ENCODE measurements at places on chromosomes 11 and 22.

DNA sequence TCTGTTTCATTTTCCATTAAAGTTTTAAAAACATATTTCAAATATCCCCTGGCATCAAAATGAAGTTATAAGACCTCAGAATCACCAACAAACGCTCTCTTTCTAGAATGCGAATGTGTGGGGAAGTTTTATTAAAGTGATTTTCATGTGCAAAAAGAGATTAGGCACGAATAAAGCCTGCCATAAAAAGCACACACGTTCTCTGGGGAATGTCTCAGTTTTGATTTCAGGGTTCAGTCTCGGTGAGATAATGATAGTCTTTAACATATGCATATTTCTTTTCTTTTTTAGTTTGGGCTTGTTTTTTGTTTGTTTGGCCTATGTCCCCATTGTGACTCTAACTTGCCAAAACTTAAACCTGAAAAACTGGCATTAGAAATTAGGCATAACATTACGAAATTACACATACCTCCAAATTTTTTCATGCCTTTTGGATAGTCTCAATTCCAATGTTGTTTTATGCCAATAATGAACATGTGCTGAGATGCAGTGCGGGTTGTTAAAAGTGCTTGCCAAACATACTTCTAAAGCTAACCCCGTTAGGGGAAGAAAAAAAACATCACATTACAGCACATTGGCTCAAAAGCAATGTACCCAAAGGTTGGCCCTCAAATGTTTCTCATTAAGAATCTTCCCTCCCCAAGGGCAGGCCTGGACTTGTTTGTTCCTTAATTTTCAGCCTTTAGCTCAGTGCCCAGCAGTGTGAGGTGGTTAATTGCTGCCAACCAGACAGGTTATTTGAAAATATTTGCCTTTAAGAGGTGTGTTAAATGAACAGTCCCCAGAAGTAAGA is 33.2 kb upstream of the FBLN1 start:
- no peak for DNase-seq

DNA sequence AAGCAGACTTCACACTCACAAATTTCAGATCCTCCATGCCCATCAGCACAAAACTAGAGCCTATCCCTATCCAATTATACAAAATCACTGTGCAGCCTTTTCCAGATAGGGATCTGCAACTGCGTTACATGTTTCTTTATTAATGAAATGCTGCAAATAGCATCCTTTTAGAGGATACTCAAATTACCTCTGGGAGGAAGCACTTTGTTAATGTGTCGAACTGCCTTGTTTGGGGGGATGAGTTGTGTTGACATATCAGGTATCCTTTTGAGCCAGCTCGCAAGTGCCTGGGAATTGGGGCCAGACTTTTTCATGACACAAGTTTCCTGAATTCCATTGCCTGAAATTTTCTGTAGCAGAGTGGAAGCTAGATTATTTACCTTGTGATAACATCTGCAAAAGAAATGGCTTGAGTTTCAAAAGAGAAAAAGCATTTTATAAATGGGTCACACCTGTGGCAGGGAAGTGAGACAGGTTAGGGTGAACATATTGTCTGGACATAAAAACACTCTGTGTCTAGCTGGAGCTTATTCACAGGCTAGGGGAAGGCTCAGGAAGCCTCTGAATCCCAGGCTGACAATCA is 299.1 kb upstream of the MTNR1B start:
- no peak for DNase-seq

GRCh38 chr22:21791635-21792625 is 56.3 kb upstream of the YPEL1 start:
- no peak for DNase-seq

DNA sequence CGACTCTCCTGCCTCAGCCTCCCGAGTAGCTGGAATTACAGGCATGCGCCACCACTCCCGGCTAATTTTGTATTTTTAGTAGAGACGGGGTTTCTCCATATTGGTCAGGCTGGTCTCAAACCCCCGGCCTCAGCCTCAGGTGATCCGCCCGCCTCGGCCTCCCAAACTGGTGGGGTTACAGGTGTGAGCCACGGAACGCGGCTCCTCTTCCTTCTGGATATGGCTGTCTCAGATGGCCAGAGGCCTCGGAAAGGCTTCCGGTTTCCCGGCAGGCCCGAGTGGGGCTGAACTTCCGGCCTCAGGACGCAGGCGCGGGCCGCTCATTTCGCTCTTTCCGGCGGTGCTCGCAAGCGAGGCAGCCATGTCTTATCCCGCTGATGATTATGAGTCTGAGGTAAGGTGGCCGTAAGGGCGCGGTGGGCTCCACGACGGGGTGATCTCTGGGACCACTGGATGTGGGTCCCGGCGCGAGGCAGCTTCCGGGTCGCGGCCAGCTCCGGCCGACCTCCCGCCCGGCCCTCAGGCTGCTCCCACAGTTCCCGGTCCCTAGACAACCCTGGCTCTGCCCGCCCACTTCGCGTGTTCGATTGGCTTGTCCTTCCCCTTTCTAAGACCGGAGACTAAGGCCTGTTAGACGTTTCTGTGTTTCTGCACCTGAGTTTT is at the start of gene EIF3L:
TSS of gene EIF3L (plus strand) at position 331 of the 663 bp plus-strand sequence. CDS start at position 362, 31 bp downstream.
- peak; percentile 84 for DNase-seq

- peak; percentile 10 for DNase-seq
Observed at GRCh38 chr11:118996926-118997626, 862 bp upstream of the CENATAC start.

DNA sequence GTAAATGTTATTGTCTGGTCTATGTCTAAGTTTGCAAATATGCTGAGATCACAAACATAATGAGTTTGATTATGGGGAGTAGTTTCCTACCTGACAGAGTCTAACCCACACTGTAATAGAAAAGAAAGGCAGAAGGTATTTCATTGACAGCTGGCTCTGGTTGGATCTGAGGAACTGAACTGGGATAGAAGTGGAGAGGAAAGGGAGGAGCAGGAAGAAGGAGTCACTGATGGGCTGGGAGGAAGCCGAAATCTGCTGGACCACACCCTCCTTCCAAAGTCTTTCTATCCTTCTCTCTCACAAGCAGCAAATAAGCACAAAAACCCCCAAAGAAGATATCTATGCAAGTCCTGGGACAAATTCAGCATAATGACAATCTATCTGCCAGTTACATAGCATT is 11.7 kb downstream of the BLID start:
- no peak for DNase-seq

- no peak for DNase-seq
Observed at GRCh38 chr22:38685761-38686160, 4.0 kb downstream of the TOMM22 start.

GRCh38 chr11:33830903-33831648 is 56.8 kb upstream of the FBXO3 start:
- DNase-seq: no peak

DNA sequence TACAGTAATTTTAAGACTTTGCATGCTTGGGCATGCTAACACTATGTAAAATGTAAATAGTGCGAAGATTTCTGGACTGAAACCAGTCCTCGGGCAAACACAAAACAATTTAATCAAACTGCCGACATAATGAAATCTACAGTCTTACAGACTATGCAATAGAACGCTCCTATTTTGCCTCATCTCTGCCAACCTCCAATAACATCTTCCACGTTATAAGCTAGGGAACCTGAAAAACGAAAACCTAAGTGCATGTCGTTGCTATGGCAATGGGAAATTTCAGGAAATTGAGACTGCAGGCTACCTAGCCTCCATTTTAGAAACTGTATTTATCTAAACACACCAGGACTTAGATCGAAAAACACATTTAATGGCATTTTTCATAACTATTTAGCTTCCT is 1.1 kb downstream of the CSTF3 start:
- no peak for DNase-seq

GRCh38 chr22:30774566-30774965 is 79.9 kb downstream of the OSBP2 start:
- DNase-seq: no peak

GRCh38 chr11:65952052-65952521 is 6.8 kb downstream of the TSGA10IP start:
- no peak for DNase-seq

GRCh38 chr11:72136684-72137262 is 1.2 kb downstream of the FOLR3 start:
- no peak for DNase-seq

DNA sequence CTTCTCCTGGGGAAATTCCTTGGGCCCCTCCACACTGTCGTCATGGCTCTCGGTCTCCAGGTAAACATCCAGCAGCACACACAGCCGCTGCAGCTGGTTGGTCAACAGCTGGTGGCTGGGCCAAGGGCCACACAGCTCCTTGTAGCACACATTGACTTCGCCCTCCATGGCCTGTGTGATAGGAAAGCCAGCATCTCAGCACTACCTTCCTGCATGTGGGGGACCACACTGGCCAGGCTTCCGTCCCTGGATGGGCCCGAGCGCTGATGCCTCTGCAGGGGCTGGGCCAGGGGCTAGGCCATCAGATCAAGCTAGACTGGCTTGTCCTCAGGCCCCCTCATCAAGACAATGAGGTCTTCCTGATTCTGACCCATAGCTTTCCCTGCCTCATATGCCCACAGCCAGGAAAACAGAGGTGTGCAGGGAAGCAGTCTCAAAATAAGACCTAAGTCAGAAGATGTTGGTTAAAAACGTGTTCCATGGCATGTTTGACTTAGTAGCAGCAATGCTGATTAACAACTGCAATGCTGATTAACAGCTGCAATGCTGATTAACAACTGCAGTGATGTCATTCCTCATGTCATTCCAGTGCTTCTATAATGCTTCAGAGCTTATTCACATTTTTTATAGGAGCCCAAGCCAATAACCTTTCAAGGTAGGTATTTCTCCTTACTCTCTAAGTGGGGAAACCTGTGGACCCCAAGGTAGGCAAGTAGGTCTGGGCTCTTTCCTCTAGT is 31.3 kb downstream of the NEFH start:
- DNase-seq: no peak

- no peak for DNase-seq
Observed at GRCh38 chr11:68924073-68924925, 20.6 kb downstream of the IGHMBP2 start.

DNA sequence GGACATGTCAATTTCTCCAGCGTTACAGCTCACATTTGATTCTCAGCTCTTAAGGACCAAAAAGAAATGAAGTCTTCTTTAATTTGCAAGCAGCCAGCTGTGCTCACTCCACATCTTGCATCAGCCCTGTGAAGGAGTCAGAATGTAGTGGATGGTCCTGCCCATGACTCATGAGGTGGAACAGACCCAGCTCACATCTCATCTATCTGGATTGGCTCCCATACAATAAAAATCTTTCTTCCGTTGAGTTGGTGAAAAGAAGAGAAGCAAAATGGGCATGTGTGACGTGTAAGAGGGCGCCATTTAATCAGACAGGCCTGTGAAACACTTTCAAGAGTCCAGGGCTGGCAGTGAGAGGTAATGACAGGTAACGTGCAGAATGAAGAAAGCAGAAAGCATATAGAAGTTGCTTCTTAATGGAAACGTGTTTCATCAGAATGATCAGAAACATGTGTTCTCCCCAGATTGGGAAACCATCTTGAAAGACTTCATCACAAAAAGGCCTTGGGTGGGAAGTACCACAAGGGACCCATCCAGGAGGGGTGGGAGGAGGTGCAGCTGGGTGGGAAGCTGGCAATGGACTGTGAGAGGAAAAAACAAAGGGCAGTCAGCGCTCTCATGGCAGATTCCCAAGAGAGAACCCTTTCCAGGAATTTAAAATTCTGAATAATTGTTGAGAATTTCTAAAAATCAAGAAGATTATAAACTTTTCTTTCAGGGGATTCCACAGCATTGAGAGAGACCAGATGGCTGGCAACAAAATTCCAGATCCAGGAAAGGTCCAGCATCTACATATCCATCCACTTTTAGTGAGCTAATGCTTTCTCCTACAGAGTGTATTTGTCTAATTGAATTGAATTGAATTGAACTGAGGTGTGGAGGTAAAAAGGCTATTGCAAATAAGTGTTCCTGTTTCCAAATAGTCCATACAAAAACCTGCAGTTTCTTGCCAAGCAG is 57.0 kb downstream of the ETS1 start:
- no peak for DNase-seq

DNA sequence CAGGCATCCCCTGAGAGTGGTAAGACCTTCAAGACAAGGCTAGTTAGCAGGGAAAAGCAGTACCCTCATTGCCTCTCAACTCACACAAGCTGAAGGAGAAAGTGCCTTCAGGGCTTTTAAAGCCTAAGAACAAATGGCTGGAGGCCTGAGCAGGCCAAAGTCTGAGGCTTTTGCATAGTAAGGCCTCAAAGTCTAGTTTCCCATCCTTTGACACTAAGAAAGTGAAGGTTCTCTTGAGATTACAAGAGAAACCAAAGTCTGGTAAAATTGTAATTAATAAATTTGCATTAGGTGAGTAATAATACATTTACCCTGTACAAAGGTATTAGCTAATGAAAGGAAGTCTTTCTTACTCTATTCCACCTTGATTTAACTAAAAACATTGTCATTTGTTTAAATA is 47.0 kb upstream of the CCDC89 start:
- no peak for DNase-seq

DNA sequence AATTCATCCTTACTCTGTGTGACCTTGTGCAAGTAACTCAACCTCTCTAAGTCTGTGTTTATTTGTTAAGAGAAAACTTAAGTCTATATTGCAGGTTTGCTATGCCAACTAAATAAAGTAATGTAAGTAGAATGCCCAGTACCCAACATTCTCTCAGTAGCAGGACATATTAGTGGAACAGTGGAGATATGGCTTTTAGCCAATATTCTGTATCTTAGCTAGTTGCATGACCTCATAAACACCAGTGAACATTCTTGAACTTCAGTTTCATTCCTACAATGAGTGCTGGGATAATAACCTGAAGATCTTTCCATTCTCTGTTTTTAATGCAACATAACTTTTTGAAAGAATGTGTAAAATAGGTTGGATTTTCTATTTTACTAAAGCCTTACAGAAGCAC is 77.0 kb downstream of the RAB38 start:
- no peak for DNase-seq

GRCh38 chr22:41564563-41564962 is 3.8 kb downstream of the CSDC2 start:
- DNase-seq: no peak

GRCh38 chr11:128189823-128190222 is 397.5 kb downstream of the ETS1 start:
- DNase-seq: no peak

GRCh38 chr22:46112405-46112804 is 37.9 kb upstream of the PPARA start:
- no peak for DNase-seq

GRCh38 chr11:110951037-110951949 is 239.1 kb upstream of the ARHGAP20 start:
- DNase-seq: no peak

DNA sequence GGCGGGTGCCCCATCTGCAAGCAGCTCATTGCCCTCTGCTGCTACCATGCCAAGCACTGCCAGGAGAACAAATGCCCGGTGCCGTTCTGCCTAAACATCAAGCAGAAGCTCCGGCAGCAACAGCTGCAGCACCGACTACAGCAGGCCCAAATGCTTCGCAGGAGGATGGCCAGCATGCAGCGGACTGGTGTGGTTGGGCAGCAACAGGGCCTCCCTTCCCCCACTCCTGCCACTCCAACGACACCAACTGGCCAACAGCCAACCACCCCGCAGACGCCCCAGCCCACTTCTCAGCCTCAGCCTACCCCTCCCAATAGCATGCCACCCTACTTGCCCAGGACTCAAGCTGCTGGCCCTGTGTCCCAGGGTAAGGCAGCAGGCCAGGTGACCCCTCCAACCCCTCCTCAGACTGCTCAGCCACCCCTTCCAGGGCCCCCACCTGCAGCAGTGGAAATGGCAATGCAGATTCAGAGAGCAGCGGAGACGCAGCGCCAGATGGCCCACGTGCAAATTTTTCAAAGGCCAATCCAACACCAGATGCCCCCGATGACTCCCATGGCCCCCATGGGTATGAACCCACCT is 28.0 kb upstream of the L3MBTL2 start:
- no peak for DNase-seq
